ENCODE measurements at places on chromosomes 7 and 10.

GRCh38 chr10:119525116-119525515 lies 17.4 kb downstream of the RGS10 start:
- DNase-seq, result no peak

- DNase-seq, result no peak
Observed at GRCh38 chr7:101099969-101100781, 14.9 kb downstream of the TRIM56 start.

GRCh38 chr7:26483843-26484242 lies 192.2 kb downstream of the SNX10 start:
- no peak for DNase-seq

DNA sequence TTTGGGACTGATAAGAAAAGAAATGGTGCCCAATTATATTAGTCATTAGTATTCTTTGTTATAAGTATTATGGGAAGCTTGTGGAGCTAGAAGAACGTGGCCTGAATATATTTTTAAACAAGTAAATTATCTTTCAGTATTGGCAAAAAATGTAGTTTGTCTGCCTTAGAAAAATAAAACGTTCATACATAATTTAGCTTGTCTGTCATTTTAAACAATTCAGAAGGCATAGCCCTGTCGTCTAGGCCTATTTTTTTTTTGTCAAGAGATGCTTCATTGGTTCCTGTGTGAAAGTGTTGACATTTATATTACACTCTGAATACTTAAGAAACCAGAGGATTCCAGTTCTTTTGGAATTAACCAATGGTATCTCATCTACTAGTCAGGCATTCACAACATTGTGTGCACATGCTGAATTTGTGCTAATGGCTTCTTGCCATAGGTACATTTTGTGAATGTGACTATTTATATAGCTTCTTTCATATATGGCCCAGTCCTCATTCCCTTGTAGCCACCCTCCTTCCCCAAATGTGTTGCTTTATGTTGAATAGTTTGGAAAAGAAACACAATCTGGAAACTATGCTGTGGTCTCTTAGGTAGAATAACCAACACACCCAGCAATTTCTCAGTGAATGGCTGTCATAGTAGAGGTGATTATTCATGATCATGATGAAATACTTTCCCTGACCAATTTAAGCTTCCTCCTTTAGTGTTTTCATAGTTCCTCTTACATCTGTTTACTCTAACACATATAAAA lies 435.8 kb downstream of the EXOC4 start:
- DNase-seq, result no peak

DNA sequence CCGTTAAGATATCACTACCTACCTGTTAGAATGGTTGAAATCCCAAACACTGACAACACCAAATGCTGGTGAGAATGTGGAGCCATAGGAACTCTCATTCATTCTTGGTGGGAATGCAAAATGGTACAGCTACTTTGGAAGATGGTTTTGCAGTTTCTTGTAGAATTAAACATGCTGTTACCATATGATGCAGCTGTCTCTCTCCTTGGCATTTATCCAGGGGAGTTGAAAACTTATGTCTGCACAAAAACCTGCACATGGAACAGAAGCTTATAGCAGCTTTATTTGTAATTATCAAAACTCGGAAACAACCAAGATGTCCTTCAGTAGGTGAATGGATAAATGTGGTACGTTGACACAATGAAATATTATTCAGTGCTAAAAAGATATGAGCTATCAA lies 199.5 kb downstream of the BICC1 start:
- no peak for DNase-seq

GRCh38 chr10:5183923-5184322 lies 1.0 kb downstream of the AKR1C8 start:
- DNase-seq, result no peak

GRCh38 chr7:56219017-56219416 lies 102.8 kb upstream of the NUPR2 start:
- no peak for DNase-seq

DNA sequence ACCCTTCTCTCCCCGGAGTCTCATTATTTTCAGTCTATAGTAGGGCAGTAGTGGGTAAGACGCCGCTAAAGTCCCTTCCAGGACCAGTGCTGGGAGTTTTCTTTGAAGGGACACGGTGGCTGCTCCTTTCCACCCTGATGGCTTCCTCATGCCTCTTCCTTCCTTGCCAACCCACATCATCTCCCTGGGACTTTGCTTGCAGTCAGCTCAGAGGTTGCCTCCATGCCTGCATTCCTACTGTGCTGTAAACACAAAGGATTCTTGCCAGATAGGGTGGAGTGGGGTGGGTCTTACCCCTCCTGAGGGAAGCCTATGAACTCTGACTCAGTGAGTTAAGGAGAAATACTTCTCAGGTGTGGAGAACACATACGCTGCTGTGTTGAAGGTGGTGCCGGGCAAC lies 59.9 kb upstream of the IGFBP3 start:
- DNase-seq, result no peak

GRCh38 chr10:129717816-129718547 lies 246.1 kb downstream of the EBF3 start:
- DNase-seq, result no peak

- no peak for DNase-seq
Observed at GRCh38 chr10:47062441-47063200, 151.4 kb downstream of the PTPN20 start.

DNA sequence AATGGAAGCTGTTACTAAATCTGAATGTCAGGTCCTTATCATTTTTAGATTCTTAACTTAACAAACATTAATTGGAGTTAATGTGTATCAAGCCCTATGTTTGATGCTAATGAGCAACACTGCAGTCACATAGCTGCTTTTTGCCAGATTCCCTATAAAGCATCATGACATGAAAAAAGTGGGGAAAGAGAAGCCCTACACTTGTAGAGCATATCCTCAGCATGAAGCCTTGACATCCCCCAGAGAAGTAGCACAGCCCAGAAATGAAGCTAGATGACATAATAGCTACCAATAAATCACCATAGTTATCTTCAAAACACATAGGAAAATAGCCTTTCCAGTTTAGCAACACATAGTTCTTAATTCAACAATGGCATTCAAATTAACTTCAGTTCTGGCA lies 49.2 kb upstream of the CDK1 start:
- DNase-seq, result no peak

GRCh38 chr7:104604706-104605105 lies 276.3 kb downstream of the LHFPL3 start:
- DNase-seq, result no peak

GRCh38 chr7:159034394-159034793 lies 110.3 kb downstream of the VIPR2 start:
- DNase-seq, result no peak

DNA sequence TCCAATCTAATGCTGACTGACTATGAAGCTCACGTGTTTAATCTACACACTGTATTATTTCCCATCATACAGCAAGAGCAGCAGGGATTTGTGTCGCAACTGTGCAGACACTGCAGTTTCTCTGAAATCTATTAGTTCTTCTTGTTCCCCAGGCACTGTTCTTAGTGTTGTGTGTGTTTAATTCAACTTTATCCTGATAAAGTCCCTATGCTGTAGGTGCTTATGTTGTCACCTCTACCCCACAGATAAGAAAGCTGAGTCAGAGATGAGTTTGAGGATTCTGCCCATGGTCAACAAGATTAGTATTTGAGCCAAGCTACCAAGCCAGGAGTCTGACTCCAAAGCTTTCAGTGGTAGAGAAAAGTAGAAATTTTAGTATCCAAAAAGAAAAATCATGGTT lies 22.5 kb upstream of the EPHB6 start:
- no peak for DNase-seq

GRCh38 chr7:473211-473734 lies 46.4 kb downstream of the PDGFA start:
- DNase-seq, result no peak
